ENCODE measurements at places on chromosomes 16 and 17.

DNA sequence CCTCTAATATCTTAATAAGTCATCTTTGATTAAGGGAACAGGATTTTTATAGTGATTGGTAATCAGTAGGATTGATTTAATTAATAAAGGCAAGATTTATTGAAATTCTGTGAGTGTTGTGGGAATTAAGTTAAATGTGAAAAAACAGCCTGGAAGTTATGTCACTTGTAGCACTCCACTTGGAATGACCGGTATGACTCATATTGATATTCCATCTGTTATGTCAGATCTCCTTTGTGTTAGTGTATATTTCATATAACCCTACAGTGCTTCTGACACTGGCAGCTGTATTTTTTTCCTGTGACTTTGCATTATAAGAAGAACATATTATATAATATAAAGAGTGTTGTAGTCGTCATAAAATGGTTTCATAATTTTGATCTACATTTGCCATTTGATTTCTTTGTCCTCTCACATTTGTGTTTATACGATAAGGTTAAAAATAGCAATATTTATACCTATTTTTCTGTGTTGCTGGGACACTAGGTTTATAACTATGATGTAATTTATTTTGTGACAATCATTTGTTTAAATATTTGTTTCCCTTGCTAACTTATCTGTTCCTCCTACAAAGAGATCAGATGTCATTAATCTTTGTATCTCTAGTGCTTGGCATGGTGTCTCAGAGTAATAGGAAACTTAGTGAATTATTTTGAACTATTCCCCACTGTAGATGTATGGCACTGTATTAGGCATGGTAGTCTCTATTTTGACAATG is 249.0 kb downstream of the BCAS3 start:
- no peak for DNase-seq

DNA sequence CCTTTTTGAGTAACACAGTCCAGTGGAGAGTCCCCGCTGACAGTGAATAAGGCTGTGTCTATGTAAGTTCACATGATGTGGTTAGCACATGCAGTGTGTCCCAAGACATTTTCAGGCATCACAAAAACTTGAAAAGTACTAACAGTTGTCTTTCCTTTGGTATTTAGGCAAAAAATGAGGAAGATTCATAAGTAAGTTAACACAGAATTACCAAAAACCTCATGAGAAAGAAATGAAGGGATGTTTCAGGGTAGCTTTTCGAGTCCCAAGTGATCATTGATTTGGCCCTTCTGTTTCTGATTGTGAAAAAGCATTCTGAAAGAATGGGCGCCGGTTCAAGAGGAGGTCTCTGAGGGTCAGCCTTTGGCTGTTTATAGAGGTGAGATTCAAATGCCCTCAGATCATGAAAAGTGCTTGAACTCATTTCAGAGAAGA is 529 bp upstream of the ASPA start:
- DNase-seq, result no peak

GRCh38 chr16:89842471-89843408 is 14.5 kb downstream of the SPIRE2 start:
- DNase-seq, result no peak

DNA sequence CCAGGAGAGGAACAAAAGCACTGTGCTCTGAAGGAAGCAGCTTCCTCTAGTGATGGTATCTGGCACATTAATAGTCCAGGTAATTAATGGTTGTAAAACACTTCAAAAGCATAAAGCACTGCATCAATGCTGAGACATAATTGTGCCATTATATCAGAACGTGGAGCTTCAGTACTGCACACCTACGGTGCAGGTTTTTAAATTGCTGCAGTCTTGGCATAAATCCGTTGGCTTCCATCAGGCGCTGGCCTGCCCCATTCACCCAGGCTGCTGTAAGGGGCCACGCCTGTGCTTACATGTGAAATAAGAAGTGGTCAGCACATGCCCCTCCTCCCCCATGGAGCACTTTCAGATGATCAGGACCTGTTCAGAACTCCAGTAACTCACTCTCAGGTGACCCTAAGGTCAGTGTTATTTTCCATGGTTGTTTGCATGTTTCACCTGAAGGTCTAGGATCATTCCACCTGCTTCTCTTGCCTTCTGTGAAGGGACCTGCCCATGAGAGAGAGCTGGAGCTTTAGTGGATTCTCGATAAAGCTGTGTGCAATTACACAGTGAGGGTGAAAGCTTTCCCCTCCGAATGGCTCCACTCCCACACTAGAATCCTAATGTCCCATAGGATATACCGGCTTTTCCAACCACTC is 345.3 kb downstream of the CA10 start:
- DNase-seq, result no peak

- DNase-seq, result no peak
Measured at GRCh38 chr16:11547118-11547916, 39.4 kb downstream of the LITAF start.

DNA sequence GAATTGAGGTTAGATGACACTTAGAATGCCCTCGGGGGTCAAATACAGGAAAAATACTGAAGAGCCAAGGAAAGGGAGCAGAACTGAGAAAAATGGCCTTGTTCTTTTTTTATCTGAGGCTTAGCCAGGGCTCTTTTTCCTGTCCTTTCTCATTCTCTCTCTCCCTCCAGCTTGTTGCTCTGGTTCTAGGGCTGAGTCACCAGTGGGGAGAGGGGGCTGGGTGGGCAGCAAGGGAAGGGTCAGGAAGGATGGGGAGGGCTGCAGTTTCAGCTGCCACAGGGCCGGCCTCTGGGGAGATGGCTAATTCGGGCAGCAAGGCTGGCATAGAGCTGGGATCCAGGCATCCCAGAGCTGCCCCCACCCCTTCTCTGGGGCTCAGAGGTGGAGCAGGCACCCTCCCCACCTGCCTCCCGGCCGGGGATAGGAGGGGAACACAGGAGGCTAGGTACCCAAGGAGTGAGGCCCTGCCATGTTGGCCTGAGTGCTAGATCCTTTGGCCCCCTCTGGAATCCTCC is 3.9 kb downstream of the ITGA3 start:
- no peak for DNase-seq

DNA sequence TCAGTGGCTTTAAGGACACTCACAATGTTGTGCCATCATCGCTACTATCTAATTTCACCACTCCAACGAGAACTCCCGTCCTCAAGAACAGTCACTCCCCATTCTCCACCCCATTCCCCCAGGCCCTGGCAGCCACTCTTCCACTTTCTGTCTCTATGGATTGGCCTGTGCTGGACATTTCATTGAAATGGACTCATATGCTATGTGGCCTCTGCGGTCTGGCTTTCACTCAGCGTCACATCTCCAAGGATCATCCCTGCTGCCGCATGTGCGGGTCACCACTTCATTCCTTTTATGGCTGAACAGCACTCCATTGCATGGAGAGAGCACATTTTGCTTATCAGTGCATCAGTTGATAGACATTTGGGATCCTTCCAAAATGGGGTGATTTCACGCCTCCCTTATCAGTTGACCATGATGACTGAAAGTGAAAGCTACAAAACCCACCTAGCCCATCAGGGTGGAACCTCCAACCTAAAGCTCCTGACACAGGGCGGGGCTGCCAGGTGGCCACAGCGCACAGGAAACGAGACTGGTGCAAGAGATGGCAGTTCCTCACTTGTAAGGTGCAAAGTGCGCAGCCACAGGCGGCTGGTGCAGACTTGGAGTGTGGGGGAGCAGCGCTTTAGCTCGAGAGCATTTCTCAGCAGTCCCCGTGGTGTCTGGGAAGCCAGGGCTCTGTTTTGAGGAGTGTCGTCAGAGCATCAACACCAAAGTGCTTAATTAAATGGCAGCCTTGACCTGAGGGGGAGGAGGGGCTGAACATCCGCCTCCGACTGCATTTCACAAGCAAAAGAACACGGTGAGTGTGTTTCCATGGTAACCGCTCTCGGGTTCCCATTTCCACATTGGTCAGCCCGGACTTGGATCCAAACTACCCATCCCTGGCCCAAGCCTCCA is 23.8 kb downstream of the COTL1 start:
- DNase-seq, result peak; percentile 68

- no peak for DNase-seq
Measured at GRCh38 chr17:60699090-60699489, 21.4 kb downstream of the BCAS3 start.

DNA sequence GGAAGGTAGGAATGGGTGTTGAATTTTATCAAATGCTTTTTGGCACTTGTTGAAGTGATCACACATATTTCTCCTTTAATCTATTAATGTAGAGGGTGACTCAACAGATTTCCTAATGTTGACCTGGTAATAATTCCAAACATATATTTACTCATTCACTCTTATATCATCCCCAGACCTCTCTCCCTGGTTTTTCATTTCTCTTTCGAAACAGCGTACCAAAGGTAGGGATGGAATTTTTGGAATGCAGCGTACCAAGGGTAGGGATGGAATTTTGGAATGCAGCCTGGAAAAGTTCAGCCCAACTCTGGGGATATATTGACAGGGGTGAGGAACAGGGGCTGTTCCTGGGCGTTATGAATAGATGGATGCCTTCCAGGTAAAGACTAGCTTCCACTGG is 7.3 kb downstream of the KIF18B start:
- no peak for DNase-seq

DNA sequence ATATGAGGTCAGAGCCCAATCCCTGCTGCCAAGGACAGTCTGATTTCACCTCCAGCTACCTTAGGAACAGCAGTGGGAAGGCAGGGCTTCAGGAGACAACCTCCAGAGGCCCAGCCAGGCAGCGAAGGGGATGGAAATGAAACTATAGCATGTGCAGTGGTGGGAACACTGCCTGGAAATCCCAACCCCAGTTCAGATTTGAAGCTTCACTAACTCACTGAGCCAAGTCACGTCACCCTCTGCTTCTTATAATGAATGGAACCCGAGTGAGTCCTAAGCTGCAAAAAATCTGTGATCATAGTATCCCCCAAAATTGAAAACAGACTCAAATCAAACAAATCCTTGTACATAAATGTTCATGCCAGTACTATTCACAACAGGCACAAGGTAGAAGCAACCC is 36.0 kb upstream of the SLC39A11 start:
- DNase-seq, result no peak

DNA sequence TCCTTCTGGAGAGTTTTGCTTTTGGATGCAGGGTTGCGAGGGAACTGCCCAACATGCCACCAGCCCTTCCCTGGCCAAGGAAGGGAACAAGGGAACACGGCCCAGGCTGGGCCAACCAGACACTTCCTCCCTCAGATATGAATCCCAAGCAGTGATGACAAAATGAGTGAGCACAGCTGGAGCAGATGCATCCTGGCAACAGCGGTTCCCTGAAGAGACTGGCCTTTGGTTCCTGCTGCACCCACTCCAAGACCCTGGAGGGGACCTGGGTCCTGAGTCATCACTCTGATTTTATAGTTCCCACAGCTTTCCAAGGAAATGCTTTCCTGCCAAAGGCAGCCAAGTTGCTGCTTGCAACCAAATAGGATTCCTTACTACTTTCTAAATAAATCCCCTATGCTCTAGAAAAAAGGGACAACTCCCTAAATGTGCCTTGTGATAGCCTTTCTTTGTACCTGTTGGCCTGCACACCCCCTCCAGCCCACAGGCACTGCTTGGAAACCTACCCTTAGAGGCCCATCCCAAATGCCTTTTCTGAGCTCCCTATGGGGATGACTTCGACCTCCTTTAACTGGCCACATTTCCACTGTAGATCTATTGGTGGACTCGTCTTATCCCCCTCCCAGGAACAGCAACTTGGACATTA is 5.3 kb downstream of the ST3GAL2 start:
- DNase-seq, result no peak

- DNase-seq, result peak; percentile 22
Measured at GRCh38 chr17:79082311-79083190, 7.9 kb downstream of the ENGASE start.

DNA sequence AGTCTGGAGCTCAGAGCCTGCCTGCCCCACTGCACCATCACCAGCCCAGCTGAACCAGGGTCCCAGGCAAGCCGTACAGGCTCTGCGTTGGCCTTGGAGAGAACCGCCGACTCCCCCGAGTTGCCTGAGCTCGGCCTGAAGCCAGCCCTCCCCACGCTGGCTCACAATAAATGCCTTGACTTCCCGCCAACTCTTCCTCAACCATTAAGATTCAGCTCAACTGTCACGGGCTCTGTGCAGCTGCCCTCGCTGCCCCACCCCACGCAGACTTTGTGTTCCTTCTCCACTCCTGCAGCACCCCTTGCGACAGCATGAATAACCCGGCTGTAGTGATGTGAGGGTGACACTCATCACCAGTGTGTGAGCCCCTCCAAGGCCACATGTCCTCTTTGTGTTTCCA is 4.8 kb upstream of the QPRT start:
- no peak for DNase-seq

DNA sequence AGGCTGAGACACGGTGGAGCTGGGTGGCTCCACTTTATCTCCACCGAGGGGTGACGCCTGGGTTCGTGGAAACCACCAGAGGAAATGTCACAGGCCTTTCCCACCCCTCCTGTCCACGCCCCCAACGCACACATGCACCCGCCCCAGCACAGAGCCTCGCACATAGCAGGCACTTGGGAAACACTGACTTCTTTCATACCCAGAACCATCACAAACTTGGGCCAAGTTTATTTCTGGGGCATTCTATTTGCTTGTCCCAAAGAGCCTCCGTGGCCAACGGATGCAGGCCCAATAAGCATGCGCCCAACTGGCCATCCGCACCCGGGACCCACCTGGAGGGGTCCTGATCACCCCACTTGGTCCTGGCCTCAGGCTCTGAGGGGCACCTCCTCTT is 3.3 kb downstream of the BCAR1 start:
- no peak for DNase-seq

GRCh38 chr17:74750039-74750326 is 1.6 kb downstream of the NHERF1 start:
- DNase-seq, result no peak

GRCh38 chr17:77011173-77012011 is 129.4 kb upstream of the SEC14L1 start:
- DNase-seq, result no peak

DNA sequence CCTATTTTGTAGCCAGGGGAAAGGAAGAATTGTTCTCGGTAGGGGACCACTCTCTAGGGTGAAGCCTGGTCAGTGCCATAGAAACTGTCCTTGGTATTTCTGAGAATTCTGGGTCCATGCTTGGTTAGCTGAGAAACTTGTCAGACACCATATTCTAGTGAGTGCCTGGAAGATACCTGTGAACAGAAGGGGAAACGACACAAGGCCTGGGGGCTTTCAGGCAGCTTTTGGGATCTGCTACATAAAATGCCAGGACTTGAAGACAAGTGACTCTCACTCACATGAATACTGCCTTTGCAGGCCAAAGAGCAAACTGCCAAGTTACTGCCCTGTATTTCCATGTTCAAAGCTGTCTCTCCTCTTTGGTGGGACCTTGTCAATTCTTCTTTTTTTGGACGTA is 18.3 kb downstream of the ODF4 start:
- DNase-seq, result no peak

GRCh38 chr16:27291722-27292240 is 22.0 kb upstream of the IL4R start:
- DNase-seq, result no peak

- DNase-seq, result no peak
Measured at GRCh38 chr16:10965440-10966061, 21.2 kb downstream of the CLEC16A start.

- DNase-seq, result no peak
Measured at GRCh38 chr17:13704333-13704732, 102.6 kb upstream of the HS3ST3A1 start.

- DNase-seq, result no peak
Measured at GRCh38 chr17:66469088-66469442, 166.7 kb downstream of the PRKCA start.
